ENCODE measurements at places on chromosomes 1 and 21. TPM values are rescaled to one million over a fixed set of nuclear protein-coding genes. Genes with fewer than 3 reads are reported as not detected.

- DNase-seq: no peak
Measured at GRCh38 chr1:117015724-117016123, 14.2 kb downstream of the CD101 start.

KCNJ6 gene
- 0.22 TPM for polyA plus RNA-seq

GOLT1A gene
- 3.2 TPM for polyA plus RNA-seq

GRCh38 chr1:35451125-35451528 lies 106.1 kb downstream of the KIAA0319L start:
- peak; percentile 43 for DNase-seq

DNA sequence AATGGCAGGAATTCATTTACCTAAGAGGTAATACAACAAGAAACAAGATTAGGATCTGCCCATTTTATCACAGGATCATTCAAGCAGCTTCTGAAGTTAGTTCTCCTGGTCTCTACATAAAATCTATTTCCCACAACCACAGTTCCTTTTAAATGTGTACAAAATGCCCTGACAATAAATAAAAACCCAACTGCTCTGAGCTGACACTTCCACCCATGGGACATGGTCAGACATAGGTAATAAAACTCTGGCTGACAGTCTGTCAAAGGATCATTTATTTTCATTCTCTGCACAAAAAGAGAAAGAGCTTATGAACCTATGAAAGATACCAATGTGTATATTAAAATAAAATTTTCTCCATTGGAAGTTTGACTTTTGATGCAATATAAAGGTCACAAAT lies 145.4 kb upstream of the PALMD start:
- no peak for DNase-seq

- no peak for DNase-seq
Measured at GRCh38 chr1:155196893-155197638, 10.6 kb downstream of the THBS3 start.

GRCh38 chr1:18588093-18588492 lies 42.6 kb upstream of the PAX7 start:
- DNase-seq: no peak

GRCh38 chr21:14615359-14615974 lies 69.4 kb upstream of the SAMSN1 start:
- no peak for DNase-seq

GRCh38 chr1:243477731-243478290 lies 222.0 kb downstream of the SDCCAG8 start:
- no peak for DNase-seq

- no peak for DNase-seq
Measured at GRCh38 chr1:44447051-44447810, 42.2 kb downstream of the RNF220 start.

DNA sequence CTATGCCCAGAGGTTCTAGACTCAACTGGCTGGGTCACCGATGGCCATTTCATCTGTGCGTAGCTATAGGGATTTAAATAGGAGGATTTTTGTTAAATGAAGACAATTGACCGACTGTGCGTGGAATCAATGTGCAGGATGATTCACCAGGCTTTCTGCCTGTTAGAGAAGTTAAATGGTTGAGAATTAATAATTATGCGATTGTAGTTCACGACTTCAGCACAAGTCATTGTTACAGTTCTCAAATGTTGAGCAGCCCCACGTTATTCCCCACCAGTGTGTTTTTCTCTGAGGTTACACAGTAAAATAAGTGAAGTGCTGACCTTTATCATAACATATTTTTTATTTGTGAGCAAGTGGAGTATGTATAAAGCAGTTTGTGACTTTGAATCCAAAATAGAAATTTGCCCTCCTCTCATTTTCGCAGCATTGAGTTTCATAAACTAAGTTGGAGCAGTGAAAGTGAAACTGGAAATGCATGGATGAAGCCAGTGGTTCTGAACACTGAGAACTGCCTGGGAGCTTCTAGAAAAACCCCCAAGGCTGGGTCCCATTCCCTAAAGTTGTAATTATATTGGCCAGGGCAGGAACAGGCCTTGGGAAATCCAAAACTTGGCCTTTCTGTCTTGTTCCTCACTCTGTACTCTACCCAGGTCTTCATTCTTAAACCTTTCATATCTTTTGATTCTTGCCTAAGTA lies 102.6 kb downstream of the GALNT2 start:
- no peak for DNase-seq

CASQ2 gene
- polyA plus RNA-seq: 0.42 TPM

GRCh38 chr1:91604632-91605031 lies 104.0 kb downstream of the CDC7 start:
- DNase-seq: no peak

CENPF gene
- 76.7 TPM for polyA plus RNA-seq

GRCh38 chr1:204506201-204506968 lies 9.8 kb upstream of the MDM4 start:
- DNase-seq: peak; percentile 80

DISC1 gene
- 5.8 TPM for polyA plus RNA-seq

DNA sequence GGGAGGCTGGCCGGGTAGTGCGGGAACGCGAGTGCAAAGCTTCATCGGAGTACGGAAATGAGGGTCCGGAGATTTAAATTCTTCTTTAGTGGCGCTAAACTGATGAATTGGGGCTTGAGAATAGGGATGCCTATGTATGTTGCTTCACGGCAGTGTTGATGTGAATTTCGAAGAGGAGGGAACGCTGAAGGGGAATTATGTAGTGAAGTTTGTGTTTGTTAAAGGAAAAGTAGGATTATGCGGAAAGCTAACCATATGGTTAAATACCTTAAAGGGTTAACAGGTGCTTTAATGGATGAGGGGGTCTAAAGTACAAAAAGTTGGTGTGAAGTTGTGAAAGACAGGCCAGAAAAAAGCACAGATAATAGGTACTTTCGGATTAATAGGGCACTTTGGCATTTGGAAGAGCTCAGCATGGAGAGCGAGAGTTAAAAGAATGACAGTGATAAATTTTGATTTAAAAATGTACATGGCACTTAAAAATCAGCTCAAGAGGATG lies 1.4 kb downstream of the HS2ST1 start:
- DNase-seq: no peak

- no peak for DNase-seq
Measured at GRCh38 chr21:45417256-45417950, 12.4 kb downstream of the COL18A1 start.

CELA3A gene
- not detected for polyA plus RNA-seq

DNA sequence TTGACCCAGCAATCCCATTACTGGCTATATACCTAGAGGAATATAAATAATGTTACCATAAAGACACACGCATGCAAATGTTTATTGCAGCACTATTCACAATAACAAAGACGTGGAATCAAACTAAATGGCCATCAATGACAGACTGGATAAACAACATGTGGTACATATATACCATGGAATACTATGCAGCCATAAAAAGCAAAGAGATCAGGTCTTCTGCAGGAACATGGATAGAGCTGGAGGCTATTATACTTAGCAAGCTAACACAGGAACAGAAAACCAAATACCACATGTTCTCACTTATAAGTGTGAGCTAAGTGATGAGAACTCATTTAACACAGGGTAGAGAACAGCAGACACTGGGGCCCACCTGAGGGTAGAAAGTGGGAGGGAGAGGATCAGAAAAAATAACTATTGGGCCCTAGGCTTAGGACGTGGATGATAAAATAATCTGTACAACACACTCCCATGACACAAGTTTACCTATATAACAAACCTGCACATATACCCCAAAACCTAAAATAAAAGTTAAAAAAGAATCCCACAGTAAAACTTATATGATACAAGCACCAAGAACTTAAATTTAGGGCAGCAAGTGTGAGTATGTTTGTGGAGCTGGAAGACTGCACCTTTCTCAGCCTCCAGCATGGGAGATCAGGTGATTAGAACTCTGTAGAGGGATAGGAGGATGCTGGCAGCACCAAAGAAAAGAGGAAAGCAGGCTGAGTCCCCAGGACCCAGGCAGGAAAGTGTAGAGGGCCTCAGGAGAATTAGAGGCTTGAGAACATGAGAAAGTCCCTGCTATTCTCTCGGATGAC lies 320.8 kb upstream of the USP24 start:
- no peak for DNase-seq

GRCh38 chr1:189908113-189908512 lies 569.6 kb downstream of the BRINP3 start:
- DNase-seq: no peak

- no peak for DNase-seq
Measured at GRCh38 chr1:165645654-165646366, 14.8 kb downstream of the MGST3 start.

DNA sequence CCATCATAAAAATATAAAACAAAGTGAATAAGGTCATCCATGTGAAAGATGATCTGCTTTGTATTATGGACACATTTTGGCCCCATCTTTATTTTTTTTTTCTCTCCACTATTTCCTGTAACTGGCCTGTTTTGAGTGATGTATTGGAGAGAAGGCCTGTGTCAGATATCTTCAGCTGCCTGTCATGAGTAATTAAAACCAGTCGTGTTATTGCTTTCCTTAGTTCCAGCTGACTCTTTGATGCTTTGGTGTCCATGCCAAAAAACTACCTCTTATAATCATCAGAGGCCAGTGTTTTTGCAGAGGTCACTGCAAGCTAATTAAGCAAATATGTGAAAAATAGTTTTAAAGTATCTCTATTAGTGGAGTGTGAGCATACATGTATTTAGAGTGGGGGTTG lies 29.7 kb downstream of the NTMT2 start:
- no peak for DNase-seq

DNA sequence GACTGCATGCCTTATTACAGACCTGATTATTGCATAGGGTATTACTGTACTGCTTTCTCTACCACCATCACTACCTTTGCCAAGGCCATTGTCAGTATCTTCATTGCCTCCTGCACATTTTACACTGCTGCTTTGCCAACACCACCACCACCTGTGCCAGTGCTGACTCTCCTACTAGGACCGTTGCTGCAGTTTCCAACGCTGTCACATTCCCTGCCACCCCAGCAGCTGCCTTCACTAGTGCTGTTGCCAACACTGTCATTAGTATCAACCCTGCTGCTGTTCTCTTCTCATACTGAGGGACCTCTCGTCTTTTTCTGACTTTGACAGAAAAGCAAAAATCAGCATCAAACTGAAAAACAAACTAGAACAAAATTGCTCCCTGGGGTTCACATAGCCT lies 394.9 kb upstream of the B3GALT2 start:
- DNase-seq: no peak

- no peak for DNase-seq
Measured at GRCh38 chr1:116951200-116951935, 41.7 kb downstream of the PTGFRN start.

ATP6V1G3 gene
- 7.3 TPM for polyA plus RNA-seq

- DNase-seq: no peak
Measured at GRCh38 chr1:164559342-164560051, 513 bp downstream of the PBX1 start.

All from left renal cortex interstitium (tissue), 4 donors.